ENCODE measurements at places on chromosomes 3 and 15.

GRCh38 chr3:124781476-124782376 lies 51.5 kb downstream of the UMPS start:
- no peak for DNase-seq

GRCh38 chr3:115113367-115113766 lies 33.7 kb downstream of the ZBTB20 start:
- DNase-seq = no peak

DNA sequence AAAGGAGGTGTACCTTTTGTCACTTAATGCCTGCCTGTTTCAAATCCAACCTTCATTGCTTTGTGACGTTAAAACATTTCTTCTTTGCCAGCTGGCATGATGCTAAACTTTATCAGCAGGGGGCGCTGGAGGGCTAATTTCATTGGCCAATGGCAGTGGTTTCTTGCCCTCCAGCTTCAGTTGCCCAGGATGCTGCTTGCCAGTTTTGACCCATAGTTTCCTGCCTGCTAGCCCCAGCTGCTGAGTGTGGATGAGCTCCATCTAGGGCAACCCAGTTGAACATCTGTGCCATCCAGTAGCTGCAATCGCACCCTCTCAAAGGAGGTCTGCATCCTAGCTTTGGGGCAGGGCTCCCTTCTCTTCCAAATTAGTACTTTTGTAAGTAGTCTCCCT lies 22.1 kb downstream of the ACKR2 start:
- peak; percentile 30 for DNase-seq

- no peak for DNase-seq
Measured at GRCh38 chr3:6803619-6804018, 57.3 kb upstream of the GRM7 start.

- no peak for DNase-seq
Measured at GRCh38 chr3:113110267-113110666, 101.1 kb upstream of the BOC start.

GRCh38 chr3:49533786-49534519 lies 20.3 kb upstream of the BSN start:
- DNase-seq = no peak

DNA sequence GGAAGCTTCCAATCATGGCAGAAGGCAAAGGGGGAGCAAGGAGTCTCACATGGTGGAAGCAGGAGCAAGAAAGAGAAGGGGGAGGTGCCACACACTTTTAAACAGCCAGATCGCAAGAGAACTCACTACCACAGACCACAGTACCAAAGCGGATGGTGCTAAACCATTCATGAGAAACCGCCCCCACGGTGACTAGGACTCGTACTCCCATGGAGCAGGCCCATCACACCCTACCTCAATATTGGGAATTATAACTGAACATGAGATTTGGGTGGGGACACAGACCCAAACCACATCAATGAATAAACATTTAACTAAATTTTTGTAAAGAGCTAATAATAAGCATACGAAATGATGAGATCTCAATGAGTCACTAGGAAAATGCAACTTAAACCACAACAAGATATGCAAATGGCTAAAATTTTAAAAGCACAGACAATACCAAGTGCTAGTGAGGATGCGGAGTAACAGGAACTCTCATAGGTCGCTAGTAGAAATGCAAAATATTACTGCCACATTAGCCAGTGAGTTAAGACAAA lies 10.0 kb downstream of the MRPS25 start:
- peak; percentile 73 for DNase-seq

- DNase-seq = peak; percentile 51
Measured at GRCh38 chr3:71129611-71130431, 453.7 kb downstream of the FOXP1 start.

- DNase-seq = no peak
Measured at GRCh38 chr3:128590948-128591347, 59.7 kb downstream of the RPN1 start.

DNA sequence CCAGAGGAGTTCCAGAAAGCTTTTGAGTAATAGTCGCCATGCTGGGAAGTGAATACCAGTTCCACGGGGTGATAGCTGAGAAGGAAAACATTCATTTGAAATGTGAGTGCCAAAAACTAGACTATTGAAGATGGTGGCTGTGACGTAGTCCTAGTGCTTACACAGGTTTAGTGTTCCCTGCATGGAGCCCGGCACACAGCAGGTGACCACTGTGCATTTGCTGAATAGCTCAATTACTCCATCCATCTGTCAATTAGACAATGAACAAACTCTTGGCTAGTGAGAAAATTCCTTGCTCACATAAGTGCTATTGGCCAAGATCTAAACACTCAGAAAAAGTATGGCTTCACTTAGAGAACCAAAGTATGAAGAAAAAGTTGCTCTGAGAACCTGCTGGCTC lies 448.1 kb upstream of the WNT5A start:
- no peak for DNase-seq

- no peak for DNase-seq
Measured at GRCh38 chr3:123064914-123065313, 1.9 kb upstream of the PDIA5 start.

- DNase-seq = no peak
Measured at GRCh38 chr3:107752202-107752990, 229.6 kb downstream of the BBX start.

DNA sequence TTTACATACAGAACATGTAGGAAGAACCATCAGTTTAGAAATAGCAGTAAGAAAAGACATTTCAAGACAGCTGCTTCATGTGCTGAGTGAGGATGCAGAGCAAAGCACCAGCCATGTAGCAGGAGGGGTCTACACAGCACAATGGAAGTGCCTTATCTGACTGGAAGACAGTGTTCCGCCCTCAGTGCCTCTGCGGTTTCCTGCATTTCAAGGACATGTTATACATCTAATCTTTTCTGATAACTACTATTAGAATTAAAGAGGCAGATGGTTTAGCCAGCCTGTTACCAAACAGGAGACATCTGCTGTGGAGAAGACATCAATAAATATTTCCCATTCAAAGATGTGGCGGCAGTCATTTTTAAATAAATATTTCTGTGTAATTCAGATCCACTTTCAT lies 10.6 kb downstream of the LSG1 start:
- no peak for DNase-seq

DNA sequence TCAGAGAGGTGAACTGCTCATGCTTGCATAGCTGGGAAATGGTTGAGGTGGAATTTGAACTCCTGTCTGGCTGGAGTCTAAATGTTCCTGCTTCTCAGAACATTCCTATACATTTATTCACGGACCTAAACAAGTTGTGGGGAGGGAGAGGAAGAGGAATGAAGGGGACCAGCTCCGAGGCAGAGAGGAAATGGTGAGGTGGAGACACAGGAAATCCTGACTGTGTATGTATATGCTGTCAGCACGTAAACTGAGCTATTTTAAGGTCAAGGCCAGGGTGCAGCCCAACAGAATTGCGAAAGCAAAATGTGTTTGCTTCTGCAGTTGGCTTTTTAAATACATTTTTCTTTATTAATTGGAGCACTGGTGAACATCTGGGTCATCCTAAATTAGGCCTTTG lies 74.1 kb upstream of the POMGNT2 start:
- no peak for DNase-seq

DNA sequence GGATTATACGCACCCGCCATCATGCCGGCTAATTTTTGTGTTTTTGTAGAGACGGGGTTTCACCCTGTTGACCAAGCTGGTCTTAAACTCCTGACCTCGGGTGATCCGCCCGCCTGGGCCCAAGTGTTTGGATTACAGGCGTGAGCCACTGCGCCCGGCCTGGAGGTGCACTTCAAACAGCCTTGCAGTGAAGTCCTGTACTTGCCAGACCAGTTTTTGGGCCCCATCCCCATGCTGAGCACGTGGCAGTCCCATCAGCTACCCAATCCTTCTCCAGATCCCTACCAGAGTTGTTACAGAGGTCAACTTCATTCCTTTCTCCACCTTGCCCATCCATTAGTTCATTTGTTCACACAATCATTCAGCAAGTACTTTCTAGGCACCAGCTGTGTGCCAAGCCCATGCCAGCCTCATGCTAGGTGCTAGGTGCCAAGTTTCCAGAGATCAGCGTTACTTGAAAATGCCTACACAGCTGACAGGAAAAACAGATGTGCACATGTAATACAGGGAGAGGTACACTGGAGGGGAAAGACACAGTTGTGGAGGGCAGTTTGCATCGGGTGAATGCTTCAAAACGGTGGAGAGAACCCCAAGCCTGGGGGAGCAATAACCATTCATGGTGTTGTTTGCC lies 2.2 kb downstream of the DNAH1 start:
- no peak for DNase-seq

- no peak for DNase-seq
Measured at GRCh38 chr15:36495456-36495991, 83.9 kb upstream of the CDIN1 start.

DNA sequence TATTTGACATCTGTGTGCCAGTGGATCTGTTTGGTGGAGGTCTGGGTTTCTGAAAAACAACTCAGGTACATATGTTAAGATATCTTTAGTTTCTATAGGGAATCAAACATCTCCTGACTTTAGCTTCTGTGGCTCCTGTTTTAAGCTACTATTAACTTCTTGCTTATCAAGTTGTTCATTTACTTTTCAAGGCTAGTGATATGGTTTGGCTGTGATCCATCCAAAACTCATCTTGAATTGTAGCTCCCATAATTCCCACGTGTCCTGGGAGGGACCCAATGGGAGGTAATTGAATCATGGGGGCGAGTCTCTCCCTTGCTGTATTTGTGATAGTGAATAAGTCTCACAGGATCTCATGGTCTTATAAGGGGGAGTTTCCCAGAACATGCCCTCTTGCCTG lies 41.4 kb downstream of the ZNF860 start:
- no peak for DNase-seq

GRCh38 chr3:33926998-33927605 lies 128.7 kb downstream of the PDCD6IP start:
- DNase-seq = no peak

DNA sequence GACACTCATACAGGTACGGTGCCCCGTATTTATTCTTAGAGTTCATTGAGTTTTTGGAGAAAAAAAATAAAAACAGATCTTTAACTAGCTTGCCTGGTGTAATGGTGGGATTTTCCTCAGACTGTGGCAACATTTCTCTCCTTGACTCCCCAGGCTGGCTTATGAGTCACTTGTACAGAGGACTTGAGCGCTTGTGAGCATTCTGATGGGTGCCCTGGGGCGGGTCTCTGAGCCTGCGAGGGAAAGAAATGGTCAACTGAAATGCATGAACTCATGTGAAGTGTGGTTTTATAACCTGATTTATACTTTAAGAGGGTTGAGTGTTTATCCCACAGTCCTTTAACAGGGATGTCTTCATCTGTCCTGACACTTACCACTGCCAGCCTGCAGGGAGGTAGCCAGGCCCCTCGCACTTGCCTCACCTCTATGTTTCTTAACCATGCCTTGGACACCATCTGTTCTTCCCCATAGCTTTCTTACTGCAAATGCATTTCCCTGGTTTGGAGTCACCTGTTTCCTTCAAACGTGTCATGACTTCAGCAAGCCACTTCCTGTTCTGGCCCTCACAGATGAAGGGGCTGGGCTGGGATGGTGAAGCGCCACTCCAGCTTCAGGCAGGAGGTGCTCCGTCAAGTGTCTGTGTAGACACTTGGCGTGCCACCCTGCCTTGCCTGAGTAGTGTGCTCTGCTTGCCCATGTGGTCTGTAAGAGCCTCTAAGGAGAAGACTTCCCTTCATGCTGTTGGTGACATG lies 118.7 kb downstream of the PDE8A start:
- DNase-seq = no peak

GRCh38 chr3:17070161-17070959 lies 185.6 kb downstream of the PLCL2 start:
- DNase-seq = no peak

- DNase-seq = no peak
Measured at GRCh38 chr3:89414270-89414669, 306.8 kb downstream of the EPHA3 start.

DNA sequence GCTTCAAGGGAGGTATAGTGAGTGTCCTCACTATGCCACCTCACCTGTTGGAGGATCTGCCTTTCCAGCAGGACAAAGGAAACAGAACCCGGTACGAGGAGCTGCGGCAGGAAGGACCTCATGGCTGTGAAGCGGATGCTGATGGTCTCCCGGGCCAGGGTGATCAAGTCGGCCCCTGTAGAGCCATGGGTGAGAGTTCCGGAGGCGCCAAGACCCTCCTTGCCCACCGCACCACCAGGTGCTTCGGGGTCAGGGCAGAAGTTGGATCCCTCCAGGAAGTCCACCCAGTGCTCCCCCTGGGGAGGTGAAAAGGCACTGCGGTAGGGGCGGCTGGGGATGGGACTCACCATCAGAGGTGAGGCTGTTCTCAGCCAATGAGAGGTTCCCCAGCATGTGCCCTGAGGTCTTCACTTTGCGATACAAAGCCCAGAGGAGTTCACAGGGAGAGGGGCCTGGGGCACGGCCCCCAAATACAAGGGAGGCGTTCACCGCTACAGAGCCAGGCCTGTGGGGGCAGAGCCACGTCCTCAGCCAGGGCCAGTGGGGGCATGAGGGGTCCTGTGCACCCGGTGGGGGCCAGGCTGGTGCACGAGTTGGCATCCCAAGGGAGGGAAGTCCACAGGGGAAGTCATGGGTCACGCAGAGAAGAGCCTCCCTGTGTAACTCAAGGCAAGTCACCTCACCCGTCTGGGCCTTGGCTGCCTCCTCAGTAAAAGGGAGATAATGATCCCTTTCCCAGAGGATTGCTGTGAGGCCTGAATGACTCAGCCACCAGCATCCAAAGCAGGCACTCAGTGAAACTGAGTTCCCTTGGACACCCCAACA lies 27.7 kb downstream of the C15orf39 start:
- no peak for DNase-seq

- no peak for DNase-seq
Measured at GRCh38 chr3:44914936-44915335, 40.5 kb downstream of the TGM4 start.

GRCh38 chr3:14631687-14632441 lies 19.7 kb upstream of the CCDC174 start:
- DNase-seq = no peak

GRCh38 chr3:108293858-108294257 lies 2.5 kb upstream of the HHLA2 start:
- no peak for DNase-seq

- DNase-seq = peak; percentile 25
Measured at GRCh38 chr3:16841904-16842271, 42.9 kb upstream of the PLCL2 start.

GRCh38 chr3:72465853-72466252 lies 382.4 kb downstream of the SHQ1 start:
- DNase-seq = no peak

DNA sequence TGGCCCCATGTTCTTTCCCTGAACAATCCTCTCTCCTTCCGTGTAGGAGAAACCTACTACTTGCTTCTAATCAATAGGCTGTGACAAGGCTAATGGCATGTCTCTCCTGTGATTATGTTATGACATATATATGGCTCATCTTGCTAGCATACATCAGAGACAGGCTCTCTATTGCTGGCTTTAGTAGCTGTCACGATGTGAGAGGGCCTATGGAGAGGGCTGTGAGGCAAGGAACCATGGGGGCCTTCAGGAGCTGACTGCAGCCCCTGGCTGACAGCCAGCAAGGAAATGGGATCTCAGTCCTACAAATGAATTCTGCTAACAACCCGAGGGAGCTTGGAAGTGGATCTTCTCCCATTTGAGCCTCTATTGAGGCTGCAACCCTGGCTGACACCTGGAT lies 96.3 kb downstream of the EOMES start:
- DNase-seq = no peak

- no peak for DNase-seq
Measured at GRCh38 chr15:93182703-93183205, 93.7 kb upstream of the RGMA start.
